ENCODE measurements at places on chromosomes 4 and X. TPM values are rescaled to one million over a fixed set of nuclear protein-coding genes. Genes with fewer than 3 reads are reported as not detected.
A peak's percentile ranks its signal among the peaks of the same experiment; 100 is the strongest.

The NHS gene
- total RNA-seq: 11.6 TPM

The CXCL11 gene
- not detected for total RNA-seq

The CCSER1 gene
- under 0.01 TPM for total RNA-seq

The ODAM gene
- not detected for total RNA-seq

DNA sequence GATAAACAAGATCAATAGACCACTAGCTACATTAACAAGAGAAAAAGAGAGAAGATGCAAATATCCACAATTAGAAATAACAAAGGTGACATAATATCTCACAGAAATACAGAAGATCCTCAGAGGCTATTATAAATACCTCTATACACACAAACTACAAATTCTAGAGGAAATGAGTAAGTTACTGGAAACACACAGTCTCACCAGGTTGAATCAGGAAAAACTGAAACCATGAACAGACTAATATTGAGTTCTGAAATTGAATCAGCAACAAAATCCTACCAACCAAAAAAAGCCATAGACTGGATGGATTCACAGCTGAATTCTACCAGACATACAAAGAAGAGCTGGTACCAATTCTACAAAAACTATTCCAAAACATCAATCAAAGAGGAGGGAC lies 211.8 kb upstream of the CPEB2 start:
- DNase-seq: no peak

GRCh38 chr4:185343726-185344581 lies 51.8 kb downstream of the LRP2BP start:
- peak; percentile 78 for DNase-seq

GRCh38 chrX:132171881-132172280 lies 44.1 kb upstream of the FRMD7 start:
- no peak for DNase-seq
